ENCODE measurements at places on chromosomes 3 and 15.

DNA sequence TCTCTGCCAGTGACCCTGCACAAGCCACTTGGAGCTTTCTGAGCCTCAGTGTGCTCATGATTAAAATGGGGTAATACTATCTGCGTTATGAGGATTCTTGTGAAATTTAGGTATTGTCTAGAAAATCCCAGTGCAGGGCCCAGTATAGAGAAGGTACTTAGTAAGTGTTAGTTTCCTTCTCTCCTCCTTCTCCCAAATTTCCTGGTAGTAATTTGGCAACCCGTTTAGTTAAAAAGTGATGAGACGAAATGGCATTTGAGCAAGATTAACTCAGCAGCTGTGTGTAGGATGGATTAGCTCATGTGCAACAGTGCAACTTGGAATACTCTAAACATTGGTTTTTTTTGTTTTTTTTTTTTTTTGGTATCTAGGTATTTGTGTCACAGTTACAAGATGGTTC, 84.6 kb downstream of the SLCO3A1 start:
- DNase-seq: no peak

DNA sequence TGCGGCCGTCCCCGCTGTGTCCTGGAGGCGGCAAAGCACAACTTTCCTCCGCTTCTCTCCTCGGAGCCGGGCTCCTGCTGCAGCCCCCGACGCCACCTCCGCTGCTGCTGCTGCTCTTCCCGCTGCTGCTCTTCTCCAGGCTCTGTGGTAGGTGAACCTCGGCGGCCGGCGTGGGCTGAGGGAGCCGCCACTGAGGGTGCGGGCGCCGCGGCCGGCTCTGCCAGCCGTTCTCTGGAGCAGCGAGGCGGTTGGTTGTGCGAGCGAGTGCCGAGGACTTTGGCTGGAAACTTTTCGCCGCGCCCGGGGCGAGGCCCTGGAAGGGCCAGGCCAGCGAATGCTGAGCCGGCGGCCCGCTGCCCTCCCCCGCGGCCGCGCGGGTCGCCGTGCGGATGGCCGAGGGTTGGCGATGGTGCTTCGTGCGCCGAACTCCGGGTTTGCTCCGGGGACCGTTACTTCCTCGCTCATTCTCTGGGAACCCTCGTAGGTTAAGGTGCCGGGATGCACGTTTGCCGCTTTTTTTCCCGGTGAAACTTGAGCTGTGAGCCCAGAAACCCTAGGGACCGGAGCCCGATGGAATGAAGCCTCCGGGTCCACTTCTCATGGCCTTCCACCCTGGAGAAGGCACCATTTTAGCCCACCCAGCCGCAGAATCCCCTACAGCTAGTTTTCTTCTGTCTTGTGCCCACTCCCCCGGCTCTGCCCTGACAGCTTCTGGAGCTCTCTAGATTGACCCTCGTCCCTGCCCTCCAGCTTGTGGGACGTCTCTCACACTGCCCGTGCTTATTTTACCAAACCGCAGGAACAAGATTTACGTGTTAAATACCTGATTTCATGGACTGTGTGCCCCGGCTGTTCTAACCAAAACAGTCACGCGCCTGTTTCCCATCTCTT, 660 bp downstream of the NECTIN3 start:
- DNase-seq: no peak

- DNase-seq: no peak
Measured at GRCh38 chr3:87546216-87546615, 269.8 kb upstream of the POU1F1 start.

- DNase-seq: no peak
Measured at GRCh38 chr15:36603987-36604386, 24.6 kb downstream of the CDIN1 start.

GRCh38 chr3:115838786-115839185, 215.5 kb downstream of the GAP43 start:
- DNase-seq: no peak

DNA sequence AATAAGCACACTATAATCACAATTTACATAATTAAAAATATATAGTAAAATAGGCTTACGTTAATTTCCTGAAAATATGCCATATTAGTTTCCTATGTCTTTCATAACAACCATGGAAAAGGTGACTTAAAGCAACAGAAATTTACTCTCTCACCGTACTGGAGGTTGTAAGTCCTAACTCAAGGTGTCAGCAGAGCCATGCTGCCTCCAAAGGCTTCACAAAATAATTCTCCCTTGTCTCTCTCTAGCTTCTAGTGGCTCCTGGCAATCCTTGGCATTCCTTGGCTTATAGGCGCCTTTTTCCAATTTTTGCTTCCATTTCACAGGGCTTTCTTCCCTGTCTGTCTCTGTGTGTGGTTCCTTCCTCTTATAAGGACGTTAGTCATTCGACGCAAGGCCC, 7.6 kb downstream of the SI start:
- no peak for DNase-seq

DNA sequence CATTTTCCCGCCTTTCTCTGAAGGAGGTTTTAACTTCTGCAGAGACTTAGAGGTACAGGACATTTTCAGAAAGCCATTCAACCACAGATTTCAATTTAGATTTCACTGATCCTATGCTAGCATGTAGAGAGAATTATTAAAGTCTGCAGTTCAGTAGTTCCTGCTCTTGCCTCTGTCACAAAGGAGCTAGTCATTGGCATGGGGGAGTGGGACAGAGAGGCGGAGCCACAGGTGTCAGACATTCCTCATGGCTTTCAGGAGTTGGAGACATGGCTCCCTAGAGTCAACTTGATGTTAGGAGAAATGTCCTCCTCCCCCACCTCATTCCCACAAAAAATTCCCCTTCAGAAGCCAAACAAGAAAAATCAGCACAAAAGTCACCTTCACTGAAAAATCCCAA, 66.0 kb upstream of the SIAH2 start:
- no peak for DNase-seq

DNA sequence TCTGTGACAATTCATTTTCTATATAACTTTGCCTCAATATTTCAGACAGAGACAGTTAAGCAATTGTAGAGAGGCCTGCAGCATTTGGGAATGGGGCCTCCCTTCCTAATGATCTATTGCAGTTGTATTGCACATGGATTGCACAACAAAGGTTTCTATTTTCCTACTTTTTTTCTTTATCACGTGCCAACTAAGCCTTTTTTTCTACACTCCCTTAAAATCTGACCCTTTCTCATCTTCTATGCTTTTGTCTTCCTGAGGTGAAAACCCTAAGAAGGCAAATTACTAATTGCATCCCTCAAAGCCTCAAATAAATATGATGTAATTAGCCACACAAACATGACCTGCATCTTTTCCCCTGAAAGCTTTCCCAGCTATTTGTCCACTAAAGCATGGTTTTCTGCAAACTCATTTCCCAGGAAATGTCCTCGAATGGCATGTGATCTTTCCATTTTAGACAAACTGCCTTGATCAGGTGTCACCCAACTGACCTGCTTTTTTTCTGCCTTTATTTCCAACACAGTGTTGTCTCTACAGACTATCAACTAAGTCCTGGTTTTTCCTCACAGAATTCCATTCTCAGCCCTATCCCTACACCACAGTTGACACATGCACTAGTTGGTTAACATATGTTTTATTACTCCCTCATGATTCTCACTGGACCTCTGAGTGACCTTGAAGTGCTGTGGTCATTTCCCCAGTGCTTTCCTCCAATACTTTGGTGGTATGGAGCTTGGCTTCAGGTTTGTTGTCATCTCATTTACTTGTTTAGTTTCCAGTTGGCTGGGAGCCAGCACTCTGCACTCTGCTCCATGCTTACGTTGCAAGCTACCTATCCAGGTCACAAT, 31.9 kb upstream of the TSC22D2 start:
- DNase-seq: no peak

- no peak for DNase-seq
Measured at GRCh38 chr3:136750209-136750896, 1.8 kb downstream of the STAG1 start.

- DNase-seq: no peak
Measured at GRCh38 chr15:27967541-27967940, 131.6 kb downstream of the OCA2 start.

- DNase-seq: no peak
Measured at GRCh38 chr3:197940745-197941384, 9.1 kb upstream of the RPL35A start.
